Stimulated activated CD4-positive, alpha-beta T cell treated with anti-CD3 and anti-CD28 coated beads, TNF-alpha, amount 100 ng/mL, for 24 hours (primary cell): ENCODE measurements at places on chromosomes 5 and 9.

GRCh38 chr9:120542701-120543490 lies 37.1 kb downstream of the CDK5RAP2 start:
- DNase-seq: no peak

GRCh38 chr5:80187421-80188090 lies 68.3 kb downstream of the SERINC5 start:
- no peak for DNase-seq

- DNase-seq: no peak
Observed at GRCh38 chr9:21931428-21931827, 62.8 kb downstream of the CDKN2A start.

DNA sequence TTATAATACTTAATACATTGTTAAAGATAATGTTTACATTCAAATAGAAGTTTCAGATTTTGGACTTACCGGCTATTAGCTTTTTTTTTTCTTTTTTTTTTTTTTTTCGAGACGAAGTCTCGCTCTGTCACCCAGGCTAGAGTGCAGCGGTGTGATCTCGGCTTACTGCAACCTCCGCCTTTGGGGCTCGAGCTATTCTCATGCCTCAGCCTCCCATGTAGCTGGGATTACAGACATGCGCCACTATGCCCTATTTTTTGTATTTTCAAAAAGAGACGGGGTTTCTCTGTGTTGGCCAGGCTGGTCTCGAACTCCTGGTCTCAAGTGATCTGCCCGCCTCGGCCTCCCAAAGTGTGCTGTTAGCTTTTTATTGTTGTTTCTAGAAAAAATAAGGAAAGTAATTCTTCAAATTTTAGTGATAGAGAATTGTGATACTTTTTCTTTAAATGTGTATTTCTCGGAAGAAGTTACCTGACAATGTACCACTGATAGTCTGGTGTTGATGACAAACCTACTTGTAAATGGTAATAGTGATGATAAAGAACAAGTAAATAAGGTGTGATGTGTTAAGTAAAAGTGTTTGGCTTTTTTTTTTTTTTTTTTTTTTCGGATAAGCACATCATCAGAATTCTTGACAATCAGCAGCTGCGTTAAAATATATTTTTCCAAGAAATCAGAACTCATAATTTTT lies 2.7 kb downstream of the CDC42SE2 start:
- no peak for DNase-seq

DNA sequence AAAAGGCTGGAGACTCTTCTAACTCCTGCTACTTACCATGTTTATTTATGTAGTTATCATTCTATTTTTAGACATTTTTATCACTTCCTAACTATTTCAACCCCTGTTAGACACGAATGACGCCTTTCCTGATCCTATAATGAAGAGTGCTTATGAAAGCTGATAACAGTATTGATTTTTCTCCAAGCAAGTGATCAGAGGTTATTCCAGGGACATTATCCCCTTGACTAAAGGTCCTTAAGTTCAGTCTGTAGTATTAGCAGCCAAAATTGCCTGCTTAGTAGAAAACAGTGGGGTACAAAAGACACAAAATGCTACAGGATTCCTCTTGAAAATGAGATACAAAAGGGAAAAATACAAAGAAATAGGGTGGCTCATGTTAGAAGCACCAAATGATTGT lies 235.6 kb downstream of the DNAH5 start:
- no peak for DNase-seq

- DNase-seq: no peak
Observed at GRCh38 chr5:84783003-84783402, 398.3 kb upstream of the EDIL3 start.

DNA sequence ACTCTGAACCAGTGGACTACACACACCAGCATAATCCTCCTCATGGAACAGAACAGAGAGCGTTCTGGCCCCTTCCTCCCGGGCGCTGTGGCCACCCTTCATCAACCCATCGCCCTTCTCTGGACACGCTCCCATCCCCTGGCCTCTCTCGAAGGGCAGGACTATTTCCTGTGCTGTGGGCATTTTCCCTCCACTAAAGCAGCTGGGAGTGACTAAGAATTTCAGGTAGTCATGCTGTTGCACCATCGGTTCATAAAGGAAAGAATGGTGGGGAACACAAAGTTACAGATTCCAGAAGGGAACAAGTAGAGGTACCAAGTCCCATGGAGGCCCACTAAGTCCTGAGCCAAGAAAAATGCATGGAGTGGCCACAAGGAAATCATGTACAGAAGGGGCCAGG lies 68.6 kb downstream of the EPB41L4B start:
- DNase-seq: no peak

DNA sequence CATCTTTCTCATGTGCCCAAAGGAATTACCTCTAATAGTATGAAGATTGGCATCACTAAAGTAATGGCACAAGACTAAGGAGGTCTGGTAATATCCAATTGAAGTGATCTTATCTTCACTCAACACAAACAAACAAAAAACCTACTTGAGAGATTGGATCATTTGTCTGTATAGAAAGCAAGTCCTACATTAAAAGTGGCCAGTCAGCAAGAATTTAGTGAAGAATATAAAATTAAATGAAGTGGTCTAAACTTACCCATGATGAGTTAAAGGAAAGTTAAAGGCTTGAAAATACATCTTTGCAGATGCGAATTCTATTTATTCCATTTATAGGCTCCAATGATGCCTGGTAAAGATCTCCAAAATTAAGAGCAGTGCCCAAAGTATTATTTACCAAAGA lies 350.3 kb upstream of the PCSK5 start:
- DNase-seq: no peak

DNA sequence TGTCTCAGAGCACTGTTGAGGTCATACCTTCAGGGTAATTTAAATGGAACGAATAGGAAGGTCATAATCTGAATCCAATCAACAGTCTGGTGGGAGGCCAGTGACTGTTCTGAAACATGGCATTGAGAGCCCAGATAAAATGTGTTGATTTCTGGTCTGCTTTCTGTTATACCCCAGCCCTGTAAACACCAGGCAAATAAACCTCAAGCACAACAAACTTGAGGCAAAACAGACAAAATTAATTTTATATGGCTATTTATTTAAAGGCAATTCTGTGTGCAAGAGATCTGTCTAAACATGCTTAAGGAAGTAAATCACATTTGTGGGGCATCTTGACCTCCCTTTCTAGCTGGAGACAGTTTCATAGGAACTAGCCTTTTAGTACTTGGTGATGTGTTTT lies 140.9 kb upstream of the SPEF2 start:
- DNase-seq: no peak

DNA sequence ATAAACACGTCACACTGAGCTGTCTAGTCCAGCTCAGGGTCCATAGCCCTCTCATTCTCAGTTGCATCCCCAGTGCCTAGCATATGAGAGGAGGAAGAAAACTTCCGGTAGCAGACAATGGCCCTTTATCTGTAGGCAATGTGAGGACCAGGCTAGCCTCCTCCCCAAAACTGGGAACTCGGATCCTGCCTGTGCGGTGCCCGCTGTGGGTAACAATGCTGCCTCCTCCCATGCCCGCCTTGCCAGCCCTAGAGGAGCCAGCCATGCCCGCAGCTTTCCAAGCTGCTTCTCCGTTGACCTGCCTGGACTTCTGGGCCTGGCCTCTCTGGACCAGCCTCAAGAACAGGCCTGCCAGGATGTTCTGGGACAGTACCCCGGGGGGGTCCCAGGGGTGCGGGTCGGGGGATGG lies 74.6 kb upstream of the ORM1 start:
- no peak for DNase-seq

- no peak for DNase-seq
Observed at GRCh38 chr9:34907044-34907443, 51.0 kb upstream of the PHF24 start.

DNA sequence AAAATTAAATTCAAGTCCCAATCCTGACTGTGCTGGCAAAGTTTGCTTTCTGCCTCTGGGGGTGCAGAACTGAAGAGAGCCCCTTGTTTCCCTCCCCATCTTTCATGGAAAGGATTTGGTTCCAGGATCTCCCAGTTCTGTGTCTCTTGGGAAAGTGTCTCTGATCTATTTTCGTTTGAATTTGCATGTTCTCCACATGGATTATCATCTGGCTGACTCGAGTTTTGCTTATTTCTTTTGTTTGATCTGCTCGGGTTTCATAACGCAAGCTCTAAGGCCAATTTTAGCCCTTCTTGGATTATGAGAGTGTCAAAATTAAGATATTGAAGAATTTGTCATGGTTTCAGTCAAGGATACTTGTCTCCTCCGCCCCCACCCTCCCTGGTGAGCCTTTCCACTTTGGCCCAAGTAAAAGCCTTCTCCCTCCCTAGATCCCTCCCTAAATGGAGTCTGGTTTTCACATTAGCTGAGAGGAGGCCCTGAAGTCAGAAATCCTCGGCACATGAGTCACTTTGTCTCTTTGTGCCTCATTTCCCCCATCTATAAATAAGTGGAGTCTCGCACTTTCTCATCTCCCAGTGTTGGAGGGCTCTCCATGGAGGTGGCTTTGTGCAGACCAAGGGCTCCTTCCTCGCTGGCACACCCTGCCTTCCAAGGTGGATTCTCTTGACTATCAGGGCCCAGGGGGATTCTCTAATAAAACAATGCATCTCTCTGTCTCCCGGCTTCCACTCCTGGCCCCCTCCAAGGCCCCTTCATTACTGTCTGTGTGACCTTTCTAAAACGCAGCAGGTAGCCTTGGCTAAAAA lies 17.3 kb downstream of the ADRB2 start:
- no peak for DNase-seq

GRCh38 chr9:131277287-131277909 lies 1.1 kb upstream of the FAM78A start:
- DNase-seq: no peak

- DNase-seq: no peak
Observed at GRCh38 chr5:32383065-32383464, 61.5 kb downstream of the ZFR start.

- DNase-seq: no peak
Observed at GRCh38 chr5:32597041-32597629, 11.8 kb downstream of the SUB1 start.
